KBM-7 (cell line): ENCODE measurements at places on chromosomes 5 and 9.

- no peak for DNase-seq
These were observed 105.9 kb upstream of the RAI14 start for GRCh38 chr5:34550247-34550646.

DNA sequence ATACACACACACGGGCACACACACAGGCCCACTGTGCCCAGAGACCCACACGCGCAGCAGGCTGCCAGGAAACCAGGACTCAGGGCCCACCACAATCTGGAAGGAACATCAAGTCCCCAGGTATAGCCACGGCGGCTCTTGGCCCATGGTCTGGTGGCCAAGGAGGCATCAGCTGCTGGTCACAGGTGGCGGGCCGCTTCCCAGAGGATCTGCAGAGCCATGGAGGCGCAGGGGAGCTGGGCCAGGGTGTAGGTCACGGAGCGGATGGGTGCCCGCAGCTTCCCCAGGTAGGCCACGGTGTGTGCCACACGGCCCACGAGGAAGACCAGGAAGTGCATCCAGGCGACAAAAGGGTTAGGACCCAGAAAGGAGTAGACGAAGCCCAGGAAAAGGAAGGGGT lies 13.4 kb downstream of the PTGES start:
- no peak for DNase-seq

DNA sequence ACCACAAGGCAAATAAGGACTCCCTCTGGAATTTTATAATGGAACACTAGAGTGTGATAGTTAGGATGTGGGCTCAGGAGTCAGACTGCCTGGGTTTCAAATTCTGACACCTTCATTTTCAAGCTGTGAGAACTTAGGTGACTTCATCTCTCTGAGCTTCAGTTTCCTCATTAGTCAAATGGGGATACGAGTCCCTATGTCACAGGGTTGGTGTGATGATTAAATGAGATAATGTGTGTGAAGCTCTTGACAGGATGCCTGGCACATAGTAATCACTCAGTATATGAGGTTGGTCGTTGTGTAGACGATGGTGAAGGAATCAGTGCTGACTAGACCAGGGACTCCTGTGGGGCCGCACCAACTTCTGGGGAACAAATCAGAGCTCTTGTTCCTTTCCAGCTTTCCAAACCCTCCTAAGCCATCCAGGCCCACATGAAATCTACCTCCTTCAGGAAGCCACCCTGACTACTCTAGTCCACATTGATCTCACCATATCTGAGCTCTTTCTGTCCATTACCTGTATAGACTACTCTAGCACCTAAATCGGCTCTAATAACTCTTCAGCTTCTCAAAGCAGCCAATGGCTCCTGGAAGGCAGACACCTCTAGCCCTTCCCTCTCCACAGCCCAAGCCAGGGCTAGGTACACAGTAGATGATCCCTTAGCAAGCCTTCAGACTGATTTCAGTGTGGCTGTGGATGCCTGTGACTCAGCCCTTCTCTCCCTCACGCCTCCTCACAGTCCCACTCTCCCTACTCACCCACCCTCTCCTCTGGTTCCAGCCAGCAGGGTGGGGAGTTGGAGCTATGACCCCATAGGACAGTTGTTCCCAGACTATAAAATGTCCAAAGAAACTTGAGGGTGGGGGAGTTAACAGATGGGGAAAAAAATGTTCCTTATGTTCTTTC lies 2.5 kb upstream of the TCF7 start:
- no peak for DNase-seq

GRCh38 chr5:30287890-30288289 lies 905.6 kb upstream of the CDH6 start:
- peak; percentile 7 for DNase-seq

DNA sequence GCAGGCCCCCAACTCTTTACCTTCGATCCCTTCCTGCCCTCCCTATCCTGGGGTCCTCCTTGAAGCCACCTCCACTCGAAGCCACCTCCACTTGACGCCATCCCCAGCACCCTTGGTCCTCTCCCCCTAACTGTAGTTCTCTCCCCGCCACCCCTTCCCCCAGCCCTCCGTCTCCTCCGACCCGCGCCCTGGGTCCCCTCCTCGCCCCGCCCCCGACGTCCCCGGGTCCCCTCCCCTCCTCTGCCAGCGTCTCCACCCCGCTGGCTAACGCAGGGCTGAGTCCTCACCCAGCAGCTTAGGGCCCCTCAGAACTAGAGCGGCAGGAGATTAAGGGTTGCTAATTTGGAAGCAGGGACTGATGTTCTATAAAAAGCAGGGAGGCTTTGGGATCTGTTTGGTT lies 30.6 kb upstream of the ANKRD33B start:
- no peak for DNase-seq

GRCh38 chr5:1420211-1421195 lies 24.7 kb downstream of the SLC6A3 start:
- DNase-seq, result no peak

GRCh38 chr5:132176987-132177386 lies 50.7 kb downstream of the P4HA2 start:
- DNase-seq, result peak; percentile 81

DNA sequence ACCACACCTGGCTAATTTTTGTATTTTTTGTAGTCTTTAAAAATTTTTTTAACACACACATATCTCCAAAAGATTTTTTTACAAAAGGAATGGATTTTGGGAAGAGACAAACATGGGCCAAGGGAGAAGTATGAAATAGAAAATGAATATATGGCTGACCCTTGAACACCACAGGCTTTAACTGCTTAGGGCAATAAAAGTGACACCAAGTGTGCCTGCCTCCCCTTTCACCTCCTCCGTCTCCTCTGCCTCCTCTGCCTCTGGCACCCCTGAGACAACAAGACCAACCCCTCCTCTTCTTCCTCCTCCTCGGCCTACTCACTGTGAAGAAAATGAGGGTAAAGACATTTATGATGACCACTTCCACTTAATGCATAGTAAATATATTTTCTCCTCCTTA lies 483.9 kb downstream of the KDM4C start:
- no peak for DNase-seq

DNA sequence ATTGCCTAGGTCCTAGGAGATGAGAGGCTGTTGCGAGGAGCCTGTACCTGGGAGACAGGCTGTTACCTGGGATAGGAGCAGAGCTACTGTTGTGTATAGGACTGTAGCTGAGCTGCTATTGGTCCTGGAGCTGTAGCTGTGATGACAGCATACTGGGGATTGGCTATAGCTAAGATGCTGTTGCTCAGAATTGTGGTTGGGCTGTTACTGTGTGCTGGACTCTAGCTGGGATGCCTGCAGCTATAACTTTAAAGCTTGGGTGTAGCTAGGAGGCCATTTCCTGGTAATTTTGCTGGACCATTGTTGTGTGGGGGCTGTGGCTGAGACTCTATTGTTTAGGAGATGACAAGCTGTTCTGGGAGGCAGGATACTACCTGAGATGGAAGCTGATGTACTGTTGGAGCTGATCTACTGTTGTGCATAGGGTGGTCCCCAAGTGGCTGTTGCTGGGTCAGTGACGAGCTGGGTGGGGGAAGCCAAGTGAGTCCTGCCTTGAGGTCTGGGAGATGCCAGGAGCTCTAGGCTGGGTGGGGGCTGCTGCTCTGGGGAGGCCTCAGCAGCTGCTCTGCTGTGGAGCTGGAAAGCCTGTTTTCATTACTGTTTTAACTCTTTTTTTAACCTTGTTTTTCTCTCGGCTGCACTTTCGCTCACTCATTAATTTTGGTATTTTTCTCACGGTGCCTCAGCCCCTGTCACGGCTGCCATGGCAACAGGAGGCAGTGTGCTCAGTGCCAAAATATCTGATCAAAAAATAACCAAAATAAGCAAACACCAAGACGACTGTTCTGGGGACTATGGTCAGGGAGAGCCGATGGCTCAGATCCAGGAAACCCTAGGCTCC lies 3.0 kb upstream of the PCDH1 start:
- no peak for DNase-seq

DNA sequence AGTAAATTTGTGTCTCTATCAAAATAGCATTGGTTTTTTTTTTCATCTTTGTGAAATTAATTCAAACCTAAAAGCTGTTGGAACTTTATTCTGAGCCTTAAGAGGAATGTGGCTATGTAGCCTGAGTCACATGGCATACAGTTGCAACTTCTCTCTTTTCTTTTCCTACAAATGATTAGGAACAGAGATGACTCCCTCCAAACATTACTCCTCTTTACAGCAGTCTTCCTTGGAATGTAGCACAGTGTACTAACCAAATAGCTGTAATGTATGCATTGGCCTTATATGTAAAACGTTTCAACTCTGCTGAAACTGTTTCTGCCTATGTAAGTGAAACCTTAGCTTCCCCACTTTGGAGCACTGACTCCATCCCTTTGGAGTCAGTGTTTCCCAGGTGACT lies 100.9 kb upstream of the MAP1B start:
- DNase-seq, result no peak

DNA sequence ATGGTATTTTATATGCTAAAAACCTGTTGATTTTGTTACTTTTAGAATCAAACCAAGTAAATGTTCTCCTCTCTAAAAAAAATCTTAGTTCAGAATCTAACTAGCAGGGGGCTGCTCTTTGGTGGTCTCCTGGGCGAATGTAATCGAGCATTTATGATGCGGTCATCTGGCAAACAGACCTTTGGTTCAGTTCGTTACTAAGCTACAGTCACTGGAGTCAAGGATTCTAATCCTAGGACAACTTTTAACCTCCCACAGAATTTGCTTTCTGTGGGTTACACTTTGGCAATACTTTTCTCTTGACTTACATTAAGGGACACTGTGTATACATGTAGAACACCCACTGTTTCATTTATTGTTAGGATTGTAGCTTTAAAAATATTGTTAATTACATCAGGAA lies 26.3 kb upstream of the FREM1 start:
- DNase-seq, result no peak

- DNase-seq, result no peak
These were observed 126.8 kb upstream of the FBXL7 start for GRCh38 chr5:15373151-15373550.

GRCh38 chr5:139386050-139386438 lies 2.9 kb upstream of the SLC23A1 start:
- DNase-seq, result no peak

- no peak for DNase-seq
These were observed 555.0 kb downstream of the PRR16 start for GRCh38 chr5:121019106-121019505.

- no peak for DNase-seq
These were observed 11.5 kb downstream of the NADK2 start for GRCh38 chr5:36230151-36230790.

DNA sequence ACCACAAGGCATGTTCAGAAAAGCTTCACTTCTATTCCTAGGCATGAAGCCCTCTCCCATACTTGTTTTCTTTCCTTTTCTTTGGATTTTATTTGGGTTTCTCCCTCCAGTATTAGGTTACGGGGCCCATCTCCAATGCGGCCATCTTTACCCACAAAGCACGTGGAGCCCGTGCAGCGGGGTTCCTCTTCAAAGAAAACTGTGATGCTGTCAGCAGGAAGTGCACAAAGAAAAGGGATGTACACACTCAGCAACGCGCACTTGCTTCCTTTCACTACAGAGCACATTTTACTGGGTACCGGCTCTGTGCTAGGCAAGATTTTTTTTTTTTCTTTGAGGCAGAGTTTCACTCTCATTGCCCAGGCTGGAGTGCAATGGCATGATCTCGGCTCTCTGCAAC lies 106.6 kb downstream of the COL23A1 start:
- peak; percentile 47 for DNase-seq
